ENCODE measurements at places on chromosomes 1 and 21.

DNA sequence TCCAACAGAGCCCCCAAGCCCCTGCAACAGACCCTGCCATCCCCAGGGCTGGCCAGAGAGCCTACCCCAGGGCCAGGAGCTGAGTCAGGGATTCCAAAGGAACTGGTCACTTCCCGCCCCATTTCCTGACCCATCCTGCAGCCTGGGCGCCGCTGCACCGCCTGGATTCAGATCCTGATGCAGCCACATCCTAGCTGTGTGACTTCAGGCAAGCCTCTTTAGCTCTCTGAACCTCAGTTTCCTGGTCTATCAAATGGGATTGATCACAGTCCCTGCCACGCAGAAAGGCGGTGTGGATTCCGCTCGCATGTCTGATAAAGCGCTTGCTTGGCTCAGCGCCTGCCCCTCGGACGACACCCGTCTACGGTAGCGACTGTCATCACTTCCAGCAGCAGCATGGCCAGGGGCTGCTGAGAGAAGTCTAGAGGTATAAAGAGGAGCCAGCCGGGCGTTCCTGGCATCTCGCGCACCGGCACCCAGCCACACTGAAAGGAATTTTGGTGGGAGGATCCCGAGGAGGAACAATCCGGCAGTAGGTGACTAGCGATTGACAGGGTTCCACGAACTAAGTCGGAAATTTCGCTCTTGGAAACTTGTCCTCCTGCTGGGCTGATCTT is 10.1 kb downstream of the EPHA2 start:
- DNase-seq = no peak

DNA sequence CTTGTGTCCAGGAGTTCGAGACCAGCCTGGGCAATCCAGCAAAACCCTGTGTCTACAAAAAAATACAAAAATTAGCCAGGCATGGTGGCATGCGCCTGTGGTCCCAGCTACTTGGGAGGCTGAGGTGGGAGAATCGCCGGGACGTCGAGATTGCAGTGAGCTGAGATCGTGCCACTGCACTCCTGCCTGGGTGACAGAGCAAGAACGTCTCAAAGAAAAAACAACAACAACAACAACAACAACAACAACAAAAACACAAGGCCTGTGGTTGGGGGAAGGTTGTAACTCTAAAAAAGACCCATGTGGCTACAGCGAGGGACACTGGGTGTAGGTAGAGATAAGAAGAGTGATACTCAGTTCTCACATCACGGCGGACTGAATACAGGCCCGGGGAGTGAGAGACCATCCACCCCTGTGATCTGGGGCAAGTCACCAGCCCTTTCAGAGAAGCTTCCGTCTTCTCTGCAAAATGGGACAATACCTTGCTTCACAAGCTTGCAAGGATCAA is 848 bp upstream of the CDC42 start:
- DNase-seq = no peak

DNA sequence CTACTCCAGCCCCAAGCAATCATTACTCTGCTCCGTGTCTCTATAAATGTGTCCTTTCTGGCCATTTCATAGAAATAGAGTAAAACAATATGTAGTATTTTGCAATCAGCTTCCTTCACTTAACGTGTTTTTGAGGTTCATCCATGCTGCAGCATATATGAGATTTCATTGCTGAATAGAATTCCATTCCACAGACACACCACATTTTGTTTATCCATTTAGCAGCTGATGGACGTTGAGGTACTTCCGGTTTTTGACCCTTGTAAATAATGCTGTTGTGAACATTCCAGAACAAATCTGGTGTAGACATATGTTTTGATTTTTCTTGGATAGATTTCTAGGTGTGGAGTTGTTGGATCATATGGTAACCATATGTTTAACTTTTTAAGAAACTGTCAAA is 30.7 kb downstream of the ADAM30 start:
- no peak for DNase-seq

DNA sequence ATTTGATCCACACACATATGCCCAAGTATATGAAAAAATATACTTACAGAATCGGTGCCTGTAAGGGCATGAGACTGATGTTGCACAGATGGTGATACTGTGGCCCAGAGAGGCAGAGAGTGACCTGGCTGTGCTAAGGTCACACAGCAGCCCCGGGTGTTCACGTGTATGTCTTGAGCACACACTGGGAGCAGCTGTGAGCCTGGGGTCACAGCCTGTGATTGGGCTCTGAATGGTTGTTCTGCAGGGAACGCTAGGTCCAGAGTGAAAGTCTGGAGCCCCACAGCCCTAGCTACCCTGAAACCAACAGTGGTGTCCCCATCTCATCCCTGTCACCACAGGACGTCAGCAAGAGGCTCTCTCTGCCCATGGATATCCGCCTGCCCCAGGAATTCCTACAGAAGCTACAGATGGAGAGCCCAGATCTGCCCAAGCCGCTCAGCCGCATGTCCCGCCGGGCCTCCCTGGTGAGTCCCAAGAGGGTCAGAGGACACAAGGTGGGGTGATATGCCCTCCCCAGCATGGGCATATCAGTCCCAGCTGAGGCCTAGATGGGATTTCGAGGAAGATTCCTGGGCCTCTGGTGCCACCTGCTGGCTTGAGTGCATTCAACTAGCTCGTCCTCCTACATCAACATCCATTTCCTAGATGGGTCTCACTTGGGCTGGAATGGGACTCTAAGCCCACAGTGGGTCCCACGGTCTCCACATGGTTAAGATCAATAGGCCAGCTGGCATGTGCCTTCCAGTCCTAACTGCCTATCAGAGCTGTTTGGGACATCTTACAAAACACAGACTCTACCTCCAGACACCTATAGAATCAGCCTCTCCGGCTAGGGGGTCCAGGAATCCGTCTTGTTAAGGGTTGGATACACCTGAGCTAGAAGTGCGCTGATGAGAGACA is 19.7 kb downstream of the CDK18 start:
- peak; percentile 66 for DNase-seq

DNA sequence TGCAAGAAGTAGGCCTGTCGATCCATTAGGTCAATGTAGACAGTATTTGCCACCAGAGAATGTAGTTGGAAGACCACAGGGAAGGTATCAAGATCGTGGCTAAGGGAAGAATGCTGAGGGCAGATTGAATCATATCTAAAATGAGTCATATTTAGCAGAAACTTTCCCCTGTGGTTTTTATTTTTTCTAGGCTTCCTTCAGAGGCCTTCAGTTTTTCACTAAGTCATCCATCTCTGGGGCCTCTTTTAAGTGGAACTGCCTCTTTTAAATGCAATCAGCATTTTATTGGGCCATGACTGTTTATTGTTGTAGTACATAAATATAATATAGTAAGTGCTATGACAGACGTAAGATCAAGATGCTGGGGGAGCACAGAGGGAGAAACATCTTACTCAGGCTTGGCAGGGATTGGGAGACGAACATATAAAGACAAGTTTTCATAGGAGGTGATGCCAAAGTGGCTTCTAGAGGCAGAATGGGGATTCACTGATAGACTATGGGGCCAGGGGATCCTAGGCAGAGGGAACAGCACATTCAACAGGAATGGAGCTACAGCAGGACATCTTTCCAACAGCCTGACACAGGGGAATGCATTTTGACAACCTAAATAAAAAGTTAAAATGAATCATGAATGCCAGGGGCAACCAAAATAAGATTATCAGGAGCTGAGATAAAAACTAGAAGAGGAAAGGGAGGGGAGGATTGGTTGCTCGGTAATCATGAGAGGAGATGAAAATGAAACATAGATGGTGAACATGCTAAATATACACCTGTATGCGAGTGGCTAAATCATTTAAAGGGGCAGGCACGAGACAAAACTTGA is 20.1 kb downstream of the UBE2U start:
- DNase-seq = no peak

- no peak for DNase-seq
Observed at GRCh38 chr21:45413922-45414321, 9.0 kb downstream of the COL18A1 start.

- no peak for DNase-seq
Observed at GRCh38 chr1:44890007-44890406, 47.0 kb upstream of the PTCH2 start.

GRCh38 chr1:115092175-115092574 is 2.9 kb upstream of the TSPAN2 start:
- no peak for DNase-seq

GRCh38 chr1:181016563-181016962 is 6.1 kb downstream of the STX6 start:
- no peak for DNase-seq

DNA sequence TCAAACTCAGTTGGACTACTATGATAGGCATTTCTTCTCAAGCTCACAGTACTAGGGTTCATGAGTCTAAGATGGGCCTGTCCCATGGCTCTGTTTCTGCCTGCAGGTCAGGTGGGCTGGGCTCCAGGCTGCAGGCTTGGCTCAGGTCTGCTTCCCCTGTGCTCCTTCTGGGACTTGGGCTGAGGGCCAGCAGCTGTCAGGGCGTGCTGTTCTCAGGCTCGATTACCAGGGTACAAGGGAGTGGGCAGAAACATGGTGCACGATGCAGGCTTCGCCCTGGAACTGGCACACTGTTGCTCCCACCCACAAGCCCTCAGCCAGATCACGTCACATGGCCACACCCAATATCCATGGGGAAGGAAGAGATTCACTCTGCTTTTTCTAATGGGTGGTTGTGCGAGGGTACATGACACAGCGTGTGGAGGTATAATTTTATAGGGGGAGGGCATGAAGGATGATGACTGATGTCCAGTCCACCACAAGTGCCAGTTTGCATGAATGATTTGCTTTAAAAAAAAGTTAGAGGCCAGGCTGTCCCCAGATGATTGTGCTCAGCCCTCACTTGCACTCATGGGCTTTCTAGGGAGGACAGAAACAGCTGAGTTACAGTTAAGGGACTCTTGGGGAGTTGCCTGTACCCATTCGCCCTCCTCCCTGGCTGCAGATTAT is 118.0 kb downstream of the ACTL8 start:
- DNase-seq = no peak

DNA sequence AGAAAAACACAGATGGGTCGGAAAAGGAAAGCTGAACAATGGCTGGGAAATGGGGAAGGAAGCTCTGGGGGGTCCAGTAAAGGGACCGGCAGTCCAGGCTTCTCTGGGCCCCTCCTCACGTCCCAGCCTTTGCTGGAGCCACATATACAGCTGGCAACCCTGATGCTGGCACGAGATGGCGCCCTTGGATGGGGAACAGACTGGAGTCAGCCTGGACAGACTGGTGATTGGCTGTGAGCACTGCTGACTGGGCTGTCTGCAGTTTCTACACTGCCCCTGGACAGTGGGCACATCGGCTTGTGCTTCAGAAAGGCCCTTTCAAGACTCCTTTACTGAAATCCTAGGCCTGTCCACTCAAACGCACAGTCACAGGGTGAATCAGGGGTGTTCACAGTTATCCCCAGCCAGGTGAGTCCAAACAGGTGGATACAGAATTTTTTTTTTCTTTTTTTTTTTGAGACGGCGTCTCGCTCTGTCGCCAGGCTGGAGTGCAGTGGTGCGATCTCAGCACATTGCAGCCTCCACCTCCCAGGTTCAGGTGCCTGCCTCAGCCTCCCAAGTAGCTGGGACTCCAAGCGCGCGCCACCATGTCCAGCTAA is 31.1 kb upstream of the ZBTB40 start:
- DNase-seq = peak; percentile 38

- DNase-seq = no peak
Observed at GRCh38 chr21:27804515-27804914, 837.6 kb upstream of the ADAMTS5 start.

GRCh38 chr1:32104127-32104526 is 3.7 kb upstream of the KPNA6 start:
- DNase-seq = no peak

DNA sequence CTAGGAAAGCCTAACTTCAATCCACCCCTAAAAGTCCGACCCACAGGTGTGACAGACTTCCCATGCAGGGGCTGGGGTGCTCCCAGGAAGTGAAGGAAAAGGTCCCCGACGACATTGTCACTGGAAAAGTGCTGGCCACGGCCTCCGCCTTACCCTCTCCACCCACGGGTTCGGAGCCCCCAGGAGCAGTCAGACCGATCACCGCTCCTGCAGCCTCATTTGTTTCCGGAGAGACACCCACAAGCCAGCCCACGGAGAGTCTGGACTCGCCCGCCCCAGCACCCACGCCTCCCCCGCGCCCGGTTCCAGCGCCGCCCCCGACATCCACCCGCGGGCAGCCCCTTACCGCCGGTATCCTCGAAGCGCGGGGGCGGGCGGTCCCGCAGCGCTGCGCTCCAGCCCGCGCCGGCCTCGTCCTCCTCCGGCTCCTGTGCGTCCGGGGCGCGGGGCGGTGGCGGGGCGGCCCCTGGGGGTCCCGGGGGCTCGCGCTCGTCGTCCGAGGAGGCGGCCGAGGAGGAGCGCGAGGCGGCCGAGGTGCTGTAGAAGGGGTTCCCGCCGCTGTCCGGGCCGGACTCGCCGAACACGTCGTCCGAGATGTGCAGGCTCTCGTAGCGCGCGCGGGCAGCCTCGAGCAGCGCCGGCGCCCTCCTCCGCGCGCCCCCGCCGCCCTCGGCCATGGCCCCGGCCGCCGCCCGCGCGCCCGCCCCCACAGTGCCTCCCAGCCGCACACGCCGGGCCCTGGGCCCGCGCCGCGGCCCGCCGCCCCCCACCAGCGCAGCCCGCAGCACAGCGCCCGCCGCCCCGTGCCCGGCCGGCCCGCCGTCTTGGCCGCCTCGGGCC is 660 bp downstream of the PGBD5 start:
- no peak for DNase-seq

DNA sequence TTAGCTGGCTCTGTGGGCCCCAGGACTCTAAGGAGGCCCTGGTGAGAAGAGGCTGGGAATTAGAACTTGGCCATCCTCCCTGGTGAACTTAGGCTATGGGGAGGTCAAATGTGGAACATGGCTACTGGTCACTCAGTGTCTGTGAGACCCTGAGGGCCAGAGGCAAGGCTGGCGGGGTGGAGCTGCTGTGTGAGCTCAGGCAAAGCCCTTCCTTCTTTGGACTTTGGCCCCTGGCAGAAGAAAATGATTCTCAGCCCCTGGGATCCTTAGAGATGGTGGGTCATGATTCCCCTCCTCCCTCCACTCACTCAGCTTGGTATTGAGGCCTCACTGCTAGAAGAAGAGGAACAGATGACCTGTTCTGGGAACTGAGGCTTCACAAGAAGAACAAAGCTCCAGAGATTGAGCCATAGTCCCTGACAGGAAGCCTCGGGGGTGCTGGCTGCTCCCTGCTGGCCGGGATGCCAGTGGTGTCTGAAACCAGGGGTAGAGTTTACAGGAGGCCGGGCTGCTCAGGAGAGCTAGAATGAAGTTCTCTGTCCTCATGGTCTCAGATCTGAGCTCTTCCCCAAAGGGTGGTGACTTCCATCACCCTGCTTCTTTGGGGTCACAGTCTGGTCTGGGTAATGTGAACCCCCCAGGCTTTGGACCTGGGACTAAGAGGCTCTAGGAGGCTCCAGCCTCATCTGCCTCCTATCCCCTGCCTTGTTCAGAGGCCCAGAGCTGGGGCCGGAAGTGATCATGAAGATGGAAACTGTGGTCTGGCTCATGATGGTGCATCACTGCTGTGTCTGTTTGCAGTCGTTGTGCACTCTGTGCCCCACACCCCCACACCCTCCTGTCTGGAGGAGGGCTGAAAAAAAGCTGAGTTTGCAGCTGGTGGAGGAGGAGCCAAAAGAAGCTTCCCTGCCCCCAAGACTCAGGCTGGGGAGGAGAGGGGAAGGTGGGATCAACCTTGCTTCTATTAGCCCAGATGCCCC is 905 bp downstream of the BTBD19 start:
- peak; percentile 82 for DNase-seq

All from activated T-cell treated with anti-CD3 and anti-CD28 coated beads, Interleukin-2, amount 50 U/mL, for 4 hours (primary cell).